Stimulated activated CD8-positive, alpha-beta memory T cell treated with anti-CD3 and anti-CD28 coated beads, Interleukin-2, amount 100 ng/mL, for 1 hour (primary cell): ENCODE measurements at places on chromosomes 6 and 20.

DNA sequence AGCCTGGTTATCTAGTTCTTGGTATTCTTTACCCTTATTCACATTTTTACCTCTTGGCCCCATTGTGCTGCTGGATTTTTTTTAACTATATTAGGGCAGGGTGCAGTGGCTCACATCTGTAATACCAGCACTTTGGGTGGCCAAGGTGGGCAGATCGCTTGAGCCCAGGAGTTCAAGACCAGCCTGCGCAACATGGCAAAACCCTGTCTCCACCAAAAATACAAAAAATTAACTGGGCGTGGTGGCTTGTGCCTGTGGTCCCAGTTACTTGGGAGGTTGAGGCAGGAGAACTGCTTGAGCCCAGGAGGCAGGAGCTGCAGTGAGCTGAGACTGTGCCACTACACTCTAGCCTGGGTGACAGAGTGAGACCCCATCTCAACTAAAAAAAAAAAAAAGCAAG, 12.2 kb upstream of the TAF8 start:
- no peak for DNase-seq

- DNase-seq: no peak
Observed at GRCh38 chr6:34115403-34115795, 30.5 kb downstream of the GRM4 start.

DNA sequence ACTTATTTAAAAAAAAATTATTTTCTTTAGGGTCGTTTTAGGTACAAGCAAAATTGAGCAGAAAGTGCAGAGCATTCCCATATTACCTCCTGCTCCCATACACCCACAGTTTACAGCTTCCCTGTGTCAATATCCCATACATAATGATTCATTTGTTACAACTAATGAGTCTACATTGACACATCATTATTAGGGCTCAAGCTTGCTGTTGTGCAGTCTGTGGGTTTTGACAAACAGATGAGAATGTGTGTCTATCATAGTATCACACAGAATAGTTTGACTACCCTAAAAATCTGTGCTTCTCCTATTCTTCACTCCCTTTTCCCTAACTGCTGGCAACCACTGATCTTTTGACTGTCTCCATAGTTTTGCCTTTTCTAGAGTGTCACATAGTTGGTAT, 9.4 kb downstream of the PSMF1 start:
- no peak for DNase-seq

DNA sequence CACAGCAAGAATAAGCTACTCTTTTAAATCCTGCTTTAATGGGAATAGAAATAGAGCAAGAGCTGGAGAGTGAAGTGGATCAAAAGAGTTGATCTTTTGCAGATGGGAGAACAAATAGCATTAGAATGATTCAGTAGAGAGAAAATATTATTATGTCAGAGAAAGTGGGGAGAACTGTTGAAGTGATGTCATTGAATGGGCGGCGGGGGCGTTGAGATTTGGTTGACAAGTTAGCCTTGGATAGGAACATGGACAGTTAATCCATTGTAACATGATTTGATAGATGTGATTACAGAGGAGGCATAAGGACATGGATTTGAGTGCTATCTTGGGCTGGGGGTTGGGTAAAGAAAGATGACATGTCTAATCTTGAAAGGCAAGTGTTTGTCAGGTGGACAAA, 9.2 kb downstream of the ATAT1 start:
- no peak for DNase-seq

GRCh38 chr6:45447005-45447404, 69.3 kb upstream of the SUPT3H start:
- no peak for DNase-seq

GRCh38 chr20:50493881-50494253, 16.3 kb upstream of the PTPN1 start:
- DNase-seq: no peak

DNA sequence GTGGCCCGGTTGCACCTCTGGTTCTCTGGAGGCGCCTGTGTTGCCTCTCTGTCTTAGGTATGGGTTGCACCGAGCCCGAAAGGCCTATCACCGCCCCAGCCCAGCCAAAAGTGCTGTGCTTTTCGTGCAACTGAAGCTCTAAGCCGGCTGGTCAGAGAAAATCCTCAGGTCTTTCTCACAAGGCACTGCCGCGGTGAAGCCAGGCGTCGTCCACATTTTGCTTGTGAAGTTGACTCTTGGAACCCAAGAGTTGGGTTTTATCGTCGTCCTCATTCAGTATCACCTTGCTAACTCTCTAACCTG, 726 bp upstream of the EMILIN3 start:
- no peak for DNase-seq

GRCh38 chr20:14495066-14495465, 157.7 kb upstream of the FLRT3 start:
- DNase-seq: no peak

- DNase-seq: no peak
Observed at GRCh38 chr6:170249817-170250216, 41.1 kb downstream of the DLL1 start.

GRCh38 chr6:52790861-52791260, 12.8 kb downstream of the GSTA1 start:
- DNase-seq: no peak

DNA sequence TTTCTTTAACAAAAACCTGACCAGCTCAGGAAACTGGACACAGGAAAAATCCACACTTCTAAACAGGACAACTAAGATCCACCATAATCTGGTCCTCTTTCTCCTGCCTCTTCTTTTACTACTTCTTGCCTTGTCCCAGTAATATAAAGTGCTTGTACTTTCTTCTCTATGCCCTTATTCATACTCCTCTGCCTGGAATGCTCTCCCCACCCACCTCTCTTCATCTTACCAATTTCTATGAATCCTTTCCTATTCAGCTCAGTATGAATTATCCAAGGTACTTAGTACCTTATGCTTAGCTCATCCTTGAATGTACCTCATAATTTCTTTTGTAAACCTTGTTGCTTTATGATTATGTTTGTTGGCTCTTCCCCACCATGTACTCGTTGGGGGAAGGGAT, 159.4 kb downstream of the CDK19 start:
- DNase-seq: no peak

DNA sequence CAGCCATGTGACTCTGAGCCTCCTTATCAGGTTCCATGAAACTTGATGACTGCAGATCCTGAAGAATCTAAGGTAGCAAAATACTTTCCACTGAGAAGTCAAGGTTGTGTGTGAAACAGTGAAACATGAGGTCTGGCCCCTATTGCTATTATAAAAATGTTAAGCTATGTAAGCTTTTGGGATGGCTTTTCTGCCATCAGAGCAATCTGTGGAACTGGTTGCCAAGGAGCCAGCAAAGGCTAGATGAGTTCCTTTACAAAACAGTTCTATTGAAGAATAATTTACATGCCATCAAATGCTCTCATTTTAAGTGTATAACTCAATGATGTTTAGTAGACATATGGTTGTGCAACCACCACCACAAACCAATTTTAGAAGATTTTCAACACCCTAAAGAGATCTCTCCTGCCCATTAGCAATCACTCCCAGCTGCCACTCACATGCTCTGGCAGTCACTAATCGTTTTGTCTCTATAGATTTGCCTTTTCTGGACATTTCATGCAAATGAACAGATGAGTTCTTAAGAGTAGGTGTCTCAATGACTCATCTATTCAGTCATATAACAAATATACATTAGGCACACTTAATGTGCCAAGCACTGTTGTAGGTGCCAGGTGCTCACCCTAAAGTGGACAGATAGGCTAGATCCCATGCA, 19.9 kb upstream of the MEP1A start:
- no peak for DNase-seq

DNA sequence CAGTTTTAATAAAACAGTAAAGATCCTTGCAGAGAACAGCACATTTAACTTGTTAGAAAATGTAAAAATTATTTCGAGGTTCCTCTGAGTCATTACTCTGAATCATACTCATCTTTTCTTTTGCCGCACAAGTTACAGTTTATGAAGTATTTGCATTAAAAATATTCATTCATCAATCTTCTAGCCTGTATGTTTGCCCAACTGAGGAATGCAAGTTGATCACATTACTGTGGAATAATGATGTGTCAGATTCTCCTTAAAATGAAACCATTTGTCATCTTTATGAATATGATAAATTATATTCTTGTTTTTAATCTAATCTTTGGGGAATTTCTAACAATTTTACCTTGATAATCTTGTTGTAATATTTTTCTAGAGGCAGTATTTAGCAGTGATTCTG, 340.4 kb upstream of the OPRM1 start:
- no peak for DNase-seq

DNA sequence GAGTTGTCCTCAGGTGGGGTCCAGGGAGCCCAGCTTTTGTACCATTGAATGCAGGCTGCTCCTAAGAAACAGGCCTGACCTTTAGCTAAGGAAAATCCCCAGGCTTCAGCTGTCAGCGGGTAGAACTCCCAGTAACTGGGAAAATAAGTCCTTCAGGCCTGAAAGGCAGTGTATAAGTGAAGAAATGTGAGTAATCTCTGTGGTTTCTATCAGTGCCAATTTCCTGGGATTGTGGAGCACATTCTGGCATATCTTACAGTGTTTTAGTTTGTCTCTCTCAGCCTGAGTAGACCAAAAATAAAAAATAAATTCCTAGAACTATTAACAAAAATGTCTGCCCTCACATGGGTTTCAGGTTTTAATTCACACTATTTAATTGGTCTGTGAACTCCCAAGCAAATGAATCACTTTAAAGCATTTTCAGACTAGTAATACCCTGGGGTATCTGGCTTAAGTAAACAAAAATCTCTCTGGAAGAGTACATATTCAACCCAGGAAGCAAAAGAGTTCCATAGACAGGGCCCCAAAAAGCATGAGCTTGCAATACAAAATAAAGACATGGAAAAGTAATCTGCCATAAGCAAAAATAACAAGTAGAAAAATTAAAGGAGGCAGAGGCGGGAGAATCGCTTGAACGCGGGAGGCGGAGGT, 566.2 kb upstream of the NOX3 start:
- DNase-seq: no peak

DNA sequence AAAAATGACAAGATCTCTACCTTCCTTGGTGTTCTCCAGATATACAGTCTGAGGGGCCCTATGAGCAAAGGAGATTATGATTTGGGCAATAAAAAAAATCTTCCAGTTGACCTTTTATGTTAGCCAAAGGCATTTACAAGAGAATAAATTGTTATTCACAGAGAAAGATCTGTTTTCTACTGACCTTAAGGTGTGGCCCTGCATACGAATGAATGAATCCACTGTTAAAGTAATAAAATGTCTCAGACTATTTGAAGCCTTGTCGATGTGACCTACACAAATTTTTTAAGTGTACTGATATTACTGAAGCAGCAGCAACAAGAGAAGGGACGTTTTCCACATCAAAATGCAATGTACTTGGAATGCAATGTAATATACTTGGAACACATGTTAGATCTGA, 95.9 kb upstream of the SSTR4 start:
- DNase-seq: no peak

DNA sequence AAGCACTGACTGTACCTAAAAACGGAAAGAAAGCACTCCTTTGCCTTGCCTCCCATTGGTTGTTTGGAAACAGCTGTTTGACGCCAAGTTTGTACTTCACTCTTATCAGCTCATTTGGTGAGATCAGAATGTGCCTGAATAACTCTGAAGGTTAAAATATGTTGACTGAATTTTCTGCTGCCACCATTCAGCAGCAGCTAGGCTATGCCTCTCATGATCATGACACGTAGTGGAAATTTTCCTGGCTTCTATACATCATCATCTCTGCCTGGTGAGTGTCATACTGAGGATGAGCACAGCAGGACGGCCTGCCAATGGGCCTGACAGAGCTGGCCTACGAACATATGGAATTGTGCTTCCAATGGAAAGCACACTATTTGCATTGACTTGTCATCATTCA, 704.9 kb upstream of the CITED2 start:
- no peak for DNase-seq

- DNase-seq: no peak
Observed at GRCh38 chr6:164152611-164153010, 738.1 kb downstream of the QKI start.

- no peak for DNase-seq
Observed at GRCh38 chr20:63878899-63879663, 14.0 kb downstream of the TPD52L2 start.

GRCh38 chr20:19264191-19264590, 51.7 kb downstream of the SLC24A3 start:
- no peak for DNase-seq

DNA sequence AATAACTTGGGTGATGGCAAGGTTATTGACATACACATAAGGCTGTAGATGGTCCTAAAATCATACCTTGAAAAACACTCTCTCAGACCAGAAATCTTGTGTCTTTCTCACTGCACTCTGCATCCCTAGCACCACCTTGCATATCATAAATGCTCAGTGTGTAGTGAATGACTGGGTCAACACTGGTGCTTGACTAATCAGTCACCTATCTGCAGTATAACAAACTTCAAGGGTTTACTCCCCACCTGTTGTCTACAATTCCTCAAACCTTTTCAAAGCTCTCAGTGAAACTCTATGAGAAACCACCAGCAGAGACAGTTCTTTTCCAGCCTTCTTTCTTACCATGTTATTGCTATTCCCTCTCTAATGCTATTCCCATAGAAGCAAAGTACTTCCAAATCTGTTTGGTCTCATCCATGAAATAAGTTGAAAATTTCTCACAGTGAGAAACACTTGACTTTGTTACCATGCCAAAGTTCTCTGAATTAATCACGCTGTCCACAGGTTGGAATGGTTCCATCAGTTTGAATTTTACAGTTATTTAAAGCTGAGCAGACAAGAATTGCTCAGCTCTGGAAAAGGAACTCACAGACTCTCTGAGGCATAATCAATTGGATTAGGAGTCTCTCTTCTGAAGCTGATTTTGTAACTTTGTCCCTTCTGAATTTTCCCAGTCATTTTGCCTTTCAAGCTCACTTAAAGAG, 104.8 kb upstream of the EYA4 start:
- DNase-seq: no peak

GRCh38 chr6:2951728-2952127, 19.6 kb downstream of the SERPINB6 start:
- DNase-seq: no peak

DNA sequence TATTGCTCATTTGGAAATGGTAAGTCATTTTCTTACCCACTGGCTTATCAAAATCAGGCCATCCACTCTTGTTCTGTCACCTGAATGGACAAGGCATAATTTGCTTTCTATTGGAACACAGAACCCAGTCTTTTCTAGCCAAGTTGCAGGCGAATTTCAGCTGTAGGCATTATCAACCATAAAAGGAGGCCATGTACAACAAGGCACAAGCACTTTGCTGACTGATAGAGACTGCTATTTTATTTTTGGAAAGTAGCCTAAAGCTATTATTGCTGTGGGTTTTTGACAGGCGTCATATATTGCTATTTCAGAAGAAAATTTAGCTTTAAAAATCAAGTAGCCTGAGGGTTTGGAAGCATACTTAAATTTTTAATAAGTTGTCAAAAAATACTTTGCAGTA, 344.2 kb downstream of the HDGFL1 start:
- DNase-seq: no peak

- no peak for DNase-seq
Observed at GRCh38 chr6:40788661-40789655, 201.8 kb upstream of the LRFN2 start.
